ENCODE measurements at places on chromosomes 7 and 10.

- no peak for DNase-seq
Measured at GRCh38 chr10:7102557-7103349, 308.1 kb downstream of the SFMBT2 start.

GRCh38 chr10:101562231-101562630 lies 25.8 kb downstream of the POLL start:
- DNase-seq: no peak

- peak; percentile 31 for DNase-seq
Measured at GRCh38 chr10:114172216-114172615, 1.8 kb downstream of the CCDC186 start.

GRCh38 chr7:131365838-131366237 lies 38.2 kb downstream of the MKLN1 start:
- DNase-seq: no peak

DNA sequence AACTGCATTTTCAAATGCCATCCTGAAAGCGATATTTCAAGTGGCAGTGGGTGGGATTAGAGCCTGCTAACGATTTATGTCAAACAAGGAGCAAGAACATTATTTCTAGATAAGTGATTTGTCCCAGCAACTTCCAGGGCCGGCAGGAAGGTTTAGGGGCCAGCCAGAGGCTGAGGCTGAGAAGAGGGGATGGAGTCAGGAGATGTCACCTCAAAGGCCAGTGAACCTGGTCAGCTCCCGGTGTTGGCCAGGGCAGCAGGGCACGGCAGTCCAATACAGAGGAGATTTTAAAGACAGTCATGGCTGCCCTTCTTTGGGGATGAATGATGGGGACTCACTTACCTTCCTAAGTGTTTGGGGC lies 105.7 kb upstream of the PPIF start:
- no peak for DNase-seq

GRCh38 chr10:44043646-44044375 lies 341.1 kb downstream of the CXCL12 start:
- DNase-seq: no peak

DNA sequence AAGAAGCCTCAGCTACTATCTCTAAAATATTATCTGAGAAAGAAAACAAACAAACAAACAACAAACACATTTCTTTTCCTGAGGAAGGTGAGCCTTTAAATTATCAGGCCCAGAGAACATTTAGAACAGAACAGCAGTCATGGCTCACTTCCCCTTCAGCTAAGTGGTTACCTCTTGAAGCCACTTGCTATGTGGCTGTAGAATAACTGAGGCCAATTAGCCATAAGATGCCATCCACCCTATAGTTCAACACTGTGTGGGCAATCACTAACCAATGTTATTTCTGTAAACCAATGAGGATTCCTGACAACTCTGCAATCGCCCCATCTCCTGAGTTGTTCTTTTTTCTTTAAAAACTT lies 3.7 kb upstream of the UPP1 start:
- no peak for DNase-seq

DNA sequence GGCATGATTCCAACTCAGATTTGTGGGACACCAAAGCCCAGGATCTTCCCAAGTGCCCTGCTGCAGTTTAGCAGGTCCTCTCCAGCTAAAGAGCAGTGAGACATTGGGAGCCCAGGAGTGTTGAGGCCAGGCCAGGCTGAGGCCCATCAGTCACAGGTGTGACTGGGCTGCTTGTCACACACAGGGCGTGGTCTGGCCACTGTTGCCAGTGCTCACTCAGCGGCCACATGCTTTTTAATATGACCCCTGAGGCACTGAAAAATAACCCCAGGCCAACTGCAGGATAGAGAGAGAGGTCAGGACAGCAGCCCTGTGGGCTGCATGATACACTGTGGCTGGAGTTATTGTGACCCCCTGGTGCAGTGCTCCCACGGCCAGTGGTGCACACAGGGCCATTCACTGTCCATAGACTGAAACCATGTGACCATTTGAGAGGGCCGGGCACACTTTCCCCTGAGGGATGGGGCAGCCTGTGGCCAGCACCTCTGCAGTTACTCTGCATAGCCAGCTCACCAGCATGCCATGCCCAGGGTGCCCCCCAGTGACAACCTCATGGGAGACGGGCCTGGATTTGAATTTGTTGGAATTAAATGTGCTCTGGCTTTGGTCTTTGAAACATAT lies 4.2 kb downstream of the GDF2 start:
- no peak for DNase-seq

DNA sequence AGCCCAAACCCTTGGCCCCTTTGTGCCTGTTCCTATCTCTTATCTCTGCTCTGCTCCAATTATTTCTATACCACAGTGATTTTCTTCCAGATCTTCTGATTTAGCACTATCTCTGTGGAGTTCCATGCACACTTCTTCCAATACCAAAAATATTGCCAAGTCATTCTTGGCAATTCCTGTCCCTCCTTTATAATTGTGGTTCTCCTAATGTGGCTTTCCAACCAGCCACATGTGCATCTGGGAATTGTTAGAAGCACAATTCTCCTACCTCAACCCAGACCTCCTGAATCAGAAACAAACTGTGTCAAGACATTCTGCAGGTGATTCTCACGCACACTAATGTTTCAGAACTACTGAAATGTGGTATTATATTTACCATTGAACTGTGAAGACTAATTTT lies 447.8 kb upstream of the IGFBP3 start:
- DNase-seq: no peak

GRCh38 chr7:128005759-128006159 lies 25.5 kb downstream of the LRRC4 start:
- DNase-seq: no peak

DNA sequence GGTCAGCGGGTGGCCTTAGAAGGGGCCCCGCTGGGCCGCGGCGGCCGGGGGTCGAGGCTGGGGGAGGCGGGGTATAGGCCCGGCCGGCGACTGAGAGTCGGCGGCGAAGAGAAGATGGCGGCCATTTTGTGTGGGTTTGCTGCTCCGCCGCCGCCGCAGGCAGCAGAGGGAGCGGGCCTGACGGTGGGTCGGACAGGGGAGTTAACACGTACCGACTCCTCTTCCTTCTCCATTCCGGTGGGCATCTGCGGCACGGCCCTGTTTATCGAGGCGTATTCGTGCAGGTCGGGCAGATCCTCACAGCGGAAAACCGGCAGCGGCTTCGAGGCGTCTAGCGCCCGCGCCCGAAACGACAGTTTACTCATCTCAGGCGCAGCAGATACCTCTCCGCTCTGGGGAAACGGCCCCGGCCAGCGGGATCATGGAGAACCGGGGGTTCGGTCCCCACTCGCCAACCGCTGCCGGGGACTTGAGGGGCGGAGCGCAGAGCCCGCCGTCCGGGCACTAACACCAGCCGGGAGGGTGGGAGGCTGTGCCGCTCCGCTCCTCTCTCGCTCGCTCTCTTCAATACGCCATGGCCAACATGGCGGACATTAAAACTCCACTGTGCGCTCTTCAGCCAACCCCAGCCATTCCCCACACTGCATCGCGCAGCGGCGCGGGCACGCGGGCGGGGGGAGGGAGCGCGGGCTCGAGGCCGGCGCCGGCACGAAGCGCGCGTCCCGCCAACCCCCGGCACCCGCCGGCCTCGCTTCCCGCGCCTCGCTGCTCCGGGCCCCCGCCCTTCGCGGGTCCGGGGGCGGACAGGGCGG lies at the start of gene EPC1:
TSS of gene EPC1 (minus strand) at position 608 of the 812 bp plus-strand sequence. CDS start at position 365, 243 bp downstream.
- peak; percentile 86 for DNase-seq

GRCh38 chr7:27079234-27079975 lies 16.4 kb downstream of the HOXA1 start:
- DNase-seq: no peak

DNA sequence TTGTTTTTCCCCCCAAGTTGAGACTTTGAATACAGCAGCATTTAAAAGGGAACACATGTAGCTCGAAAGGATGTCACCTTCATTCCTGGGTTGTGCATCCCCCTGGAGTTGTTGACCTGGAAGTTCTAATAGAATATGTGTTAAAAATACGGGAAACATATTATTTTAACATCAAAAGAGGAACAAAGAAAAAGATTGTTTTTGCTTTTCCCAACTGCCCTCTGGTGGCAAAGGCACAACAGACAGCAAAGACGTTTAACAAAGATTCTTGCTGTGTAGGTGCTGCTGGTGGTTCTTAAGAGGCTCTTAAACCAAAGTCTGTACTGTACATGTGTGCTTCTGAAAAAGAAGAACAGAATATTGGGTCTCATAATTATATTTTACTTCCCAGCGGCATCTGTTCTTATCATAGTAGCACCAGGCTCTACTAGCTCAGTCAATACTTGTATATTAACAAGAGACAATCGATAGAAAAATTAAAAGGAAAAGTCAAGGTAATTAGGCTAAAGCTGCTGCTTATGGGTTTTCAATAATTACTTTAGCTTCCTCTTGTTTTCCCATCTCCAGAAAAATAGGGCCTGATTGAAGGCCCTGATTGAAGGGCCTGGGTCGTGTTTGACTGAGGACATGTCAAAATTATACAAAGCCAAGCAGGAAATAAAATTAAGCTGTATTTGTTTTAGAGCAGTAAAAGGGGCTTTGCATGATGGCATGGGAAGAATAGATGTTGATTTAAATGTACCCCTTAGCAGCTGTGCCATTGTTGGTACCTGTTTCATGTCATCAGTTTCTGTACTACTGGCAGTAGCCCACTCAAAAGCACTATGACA lies 384.2 kb upstream of the LRGUK start:
- peak; percentile 36 for DNase-seq
